Head of caudate nucleus (tissue), 42 donors: ENCODE measurements at places on chromosomes 1 and 21.
A peak's percentile ranks its signal among the peaks of the same experiment; 100 is the strongest.

GRCh38 chr1:73781251-73781650 lies 416.7 kb downstream of the LRRIQ3 start:
- DNase-seq = no peak

GRCh38 chr1:223006371-223006770 lies 136.7 kb downstream of the TLR5 start:
- no peak for DNase-seq

DNA sequence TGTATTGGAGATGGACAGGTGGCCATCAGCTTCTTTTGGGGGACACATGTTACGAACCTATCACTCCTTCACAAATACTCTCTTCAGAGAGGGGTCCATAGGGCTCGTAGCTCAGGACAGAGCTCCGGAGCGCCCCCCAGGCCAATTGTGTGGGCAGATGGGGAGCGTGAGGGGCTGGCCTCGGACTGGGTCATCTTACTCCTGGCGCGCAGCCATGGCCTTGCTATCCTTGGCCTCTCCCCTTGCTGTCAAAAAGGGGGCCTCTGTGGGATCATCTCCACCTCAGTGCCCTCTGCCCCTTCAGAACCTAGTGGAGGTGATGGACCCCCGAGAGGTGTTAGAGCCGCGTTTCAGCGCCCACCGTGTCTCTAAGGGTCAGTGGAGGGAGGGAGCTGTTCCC lies 35.0 kb downstream of the ATP5PO start:
- DNase-seq = no peak

DNA sequence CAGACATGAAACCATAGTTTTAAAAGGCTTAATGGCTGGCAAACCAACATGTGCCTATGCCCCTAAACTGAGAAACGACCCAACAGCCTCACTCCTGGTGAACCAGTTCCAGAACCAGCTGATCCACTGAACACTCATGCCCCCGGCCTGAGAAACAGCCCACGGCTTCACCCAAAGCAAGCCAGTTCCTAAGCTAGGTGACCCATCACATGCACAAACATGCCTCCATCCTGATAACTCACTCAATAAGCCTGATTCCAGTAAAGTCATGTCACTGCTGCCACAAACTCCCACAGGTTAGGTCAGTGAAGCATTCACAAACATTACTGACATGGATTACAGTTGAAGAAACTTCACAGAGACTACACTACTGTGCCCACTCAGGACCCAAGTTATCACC lies 161.6 kb downstream of the USH2A start:
- DNase-seq = no peak

DNA sequence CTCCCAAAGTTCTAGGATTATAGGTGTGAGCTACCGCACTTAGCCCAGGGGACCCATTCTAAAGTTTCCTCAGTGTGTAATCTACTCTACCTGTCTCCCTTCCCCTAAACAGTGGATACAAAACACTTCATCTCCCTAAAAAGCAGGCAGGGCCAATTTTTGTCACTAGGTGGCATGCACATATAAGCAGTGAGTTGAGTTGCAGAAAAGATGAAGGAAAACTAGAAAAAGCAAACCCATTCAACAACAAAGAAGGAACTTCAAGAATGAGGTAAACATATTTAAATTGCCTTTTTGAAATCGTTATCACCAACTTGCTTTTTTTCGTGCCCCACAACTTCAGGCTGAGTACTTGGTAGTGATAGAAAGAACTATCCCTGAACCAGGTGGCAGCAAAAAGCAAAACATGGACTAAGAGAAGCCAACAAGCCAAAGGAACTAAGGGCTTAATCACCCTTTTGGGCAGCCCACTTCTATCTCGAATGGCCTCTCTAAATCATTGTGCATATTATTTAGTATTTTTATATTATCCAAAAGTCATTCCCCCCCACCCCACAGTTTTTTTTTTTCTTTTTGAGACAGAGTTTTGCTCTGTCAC lies 19.7 kb upstream of the ALDH9A1 start:
- peak; percentile 65 for DNase-seq

- no peak for DNase-seq
These were observed 323.4 kb upstream of the VAMP3 start for GRCh38 chr1:7447736-7448135.

DNA sequence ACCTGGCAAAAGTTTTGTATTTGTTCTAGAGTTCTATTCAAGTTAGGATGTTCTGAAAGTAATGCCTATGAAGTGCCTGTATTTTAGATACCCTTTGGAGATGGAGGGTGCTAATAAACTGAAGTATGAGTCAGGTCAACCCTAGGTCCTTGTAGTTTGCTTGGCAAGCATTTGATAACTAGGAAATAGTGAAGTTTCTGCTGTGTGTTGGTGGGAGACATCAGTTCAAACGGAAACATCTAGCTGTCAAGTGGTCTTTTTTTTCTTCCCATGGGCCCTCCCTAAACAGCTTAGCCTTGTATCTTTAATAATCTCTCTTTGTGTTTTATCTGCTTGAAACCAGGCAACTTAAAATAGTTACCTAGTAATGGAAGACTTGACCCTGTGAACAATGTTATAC lies 4.5 kb downstream of the MRPS6 start:
- no peak for DNase-seq

GRCh38 chr1:106675558-106675957 lies 380.9 kb upstream of the PRMT6 start:
- DNase-seq = no peak

DNA sequence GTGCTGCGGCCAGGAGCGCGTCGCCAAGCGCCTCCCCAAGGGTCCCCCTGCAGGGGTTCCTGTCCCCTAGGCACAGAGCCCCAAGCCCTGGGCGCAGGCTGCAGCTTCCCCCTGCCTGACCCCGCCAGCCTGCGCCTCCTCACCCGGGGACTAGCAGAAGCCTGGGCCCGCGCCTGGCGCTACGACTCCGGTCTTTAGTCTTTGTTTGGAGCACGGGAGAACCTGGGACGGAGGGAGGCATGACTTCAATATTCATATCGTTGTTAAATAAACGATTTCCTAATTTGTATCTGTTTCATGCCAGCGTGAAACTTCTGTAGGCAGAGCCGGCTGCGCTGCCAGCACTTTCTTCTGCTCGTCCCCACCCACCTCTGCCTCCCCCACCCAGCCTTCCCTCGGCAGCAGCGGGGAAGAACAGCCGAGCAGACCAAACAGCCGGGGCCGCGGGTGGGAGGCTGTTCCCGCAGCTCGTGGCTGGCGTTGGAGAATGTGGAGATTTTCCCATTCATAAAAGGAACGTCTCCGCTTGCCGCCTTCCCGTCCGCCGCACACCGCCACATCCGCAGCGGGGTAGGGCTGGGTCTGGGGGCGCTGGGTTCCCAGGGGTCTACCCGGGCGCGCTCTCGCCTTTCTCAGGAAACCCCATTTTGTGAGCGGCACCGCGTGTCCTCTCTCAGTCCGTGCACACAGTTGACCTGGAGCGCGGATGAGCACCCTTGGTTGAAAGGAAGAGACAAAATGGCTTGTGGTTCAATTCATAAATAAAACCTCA lies 777 bp upstream of the TRIM67 start:
- DNase-seq = peak; percentile 55

DNA sequence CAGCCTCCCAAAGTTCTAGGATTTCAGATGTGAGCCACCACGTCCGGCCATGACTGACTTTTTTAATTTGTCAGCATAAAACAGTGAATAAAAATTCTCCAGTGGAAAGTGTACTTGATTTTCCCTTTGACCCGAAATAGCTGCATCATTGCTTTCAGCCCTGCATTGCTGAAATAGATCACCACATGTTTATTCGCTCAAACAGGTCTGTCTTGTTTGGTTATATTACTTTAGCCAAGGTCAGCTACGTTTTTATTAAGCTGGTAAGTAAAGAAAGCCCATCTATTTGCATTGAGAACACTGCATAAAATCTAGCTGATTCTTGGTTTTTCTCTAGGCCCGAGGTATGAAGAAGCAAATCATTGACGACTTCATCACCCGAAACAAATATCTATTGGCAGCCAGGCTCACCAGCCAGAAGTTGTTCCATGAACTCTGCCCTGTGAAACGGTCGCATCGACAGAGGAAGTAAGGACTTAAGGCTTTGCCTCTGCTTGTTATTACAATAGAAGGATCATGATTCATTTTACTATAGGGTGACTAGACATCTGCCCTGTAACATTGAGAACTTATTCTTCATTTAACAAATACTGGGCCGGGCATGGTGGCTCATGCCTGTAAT lies 25.6 kb downstream of the AGMAT start:
- DNase-seq = no peak

- no peak for DNase-seq
These were observed 721.1 kb upstream of the TMPRSS15 start for GRCh38 chr21:19124691-19125090.

DNA sequence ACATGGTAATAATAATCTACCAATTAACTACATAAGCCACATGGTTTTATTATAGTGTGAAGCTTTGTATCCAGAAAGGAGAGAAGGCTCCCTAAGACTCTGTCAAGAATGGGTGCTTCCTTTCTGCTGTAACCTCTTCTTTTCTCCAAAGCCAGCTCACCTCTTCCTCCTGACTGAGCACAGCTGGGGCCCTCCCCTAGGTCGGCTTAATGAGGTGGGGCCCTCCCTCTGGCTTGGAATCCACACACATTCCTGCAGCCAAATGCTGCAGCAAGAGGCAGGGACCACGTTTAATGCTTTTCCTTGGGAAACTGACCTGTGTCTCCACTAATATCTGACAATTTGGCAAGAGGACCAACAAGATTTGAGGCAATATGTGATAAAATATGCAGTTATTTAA lies 94.8 kb downstream of the DSCAM start:
- DNase-seq = no peak

DNA sequence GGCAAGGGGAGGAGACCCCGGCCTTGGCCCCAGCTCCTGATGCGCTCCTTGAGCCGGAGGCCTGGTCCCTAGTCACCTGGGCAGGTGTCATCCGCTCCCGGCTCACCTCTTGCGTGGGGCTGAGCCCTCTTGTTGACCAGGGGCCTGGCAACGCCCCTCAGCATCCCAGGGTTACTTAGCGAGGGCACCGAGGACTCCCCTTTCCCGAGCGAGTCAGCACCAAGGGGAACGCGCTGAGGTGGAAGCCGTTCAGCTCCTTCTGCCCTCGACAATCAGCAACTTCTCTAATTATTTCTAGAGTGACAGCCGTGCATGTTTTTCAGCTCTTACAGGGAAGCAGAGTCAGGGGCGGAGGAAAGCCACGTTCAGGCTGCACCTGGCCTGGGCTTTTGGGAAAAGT lies 522 bp downstream of the SLC45A1 start:
- no peak for DNase-seq
